ENCODE measurements at places on chromosomes 13 and 19.

- DNase-seq = no peak
These were observed 364.3 kb downstream of the KCNRG start for GRCh38 chr13:50379584-50379983.

DNA sequence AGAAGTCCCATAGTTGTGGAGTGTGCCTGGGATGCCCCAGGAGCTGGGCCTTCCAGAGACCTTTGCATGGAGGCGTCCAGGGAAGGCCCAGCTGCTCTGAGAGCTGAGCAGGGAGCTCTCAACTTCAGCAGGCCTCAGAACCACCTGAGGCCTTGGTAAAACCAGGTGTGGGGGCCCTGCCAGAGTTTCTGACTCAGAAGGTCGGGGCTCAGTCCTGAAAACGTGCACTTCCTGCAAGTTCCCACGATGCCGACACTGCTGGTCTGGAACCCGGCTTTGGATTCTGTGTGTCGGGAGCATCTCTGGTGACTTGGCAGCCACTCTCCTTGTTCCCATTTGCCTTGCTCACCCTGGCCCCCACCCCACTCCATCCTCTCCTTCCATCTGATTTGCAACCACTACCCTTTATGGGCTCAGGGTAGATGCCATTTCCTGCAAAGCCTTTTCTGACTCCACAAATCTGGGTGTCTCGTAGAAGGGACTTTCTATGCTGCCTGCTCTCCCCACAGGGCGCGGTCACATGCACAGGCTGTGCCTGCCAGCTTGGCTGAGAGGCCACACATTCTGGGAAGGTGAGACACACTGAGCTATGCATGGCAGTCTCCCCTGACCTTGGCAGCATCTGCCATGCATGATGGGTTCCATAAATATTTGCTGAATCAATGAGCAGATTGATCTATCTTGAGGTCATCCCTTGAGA is 244.7 kb downstream of the COL4A1 start:
- DNase-seq = no peak

DNA sequence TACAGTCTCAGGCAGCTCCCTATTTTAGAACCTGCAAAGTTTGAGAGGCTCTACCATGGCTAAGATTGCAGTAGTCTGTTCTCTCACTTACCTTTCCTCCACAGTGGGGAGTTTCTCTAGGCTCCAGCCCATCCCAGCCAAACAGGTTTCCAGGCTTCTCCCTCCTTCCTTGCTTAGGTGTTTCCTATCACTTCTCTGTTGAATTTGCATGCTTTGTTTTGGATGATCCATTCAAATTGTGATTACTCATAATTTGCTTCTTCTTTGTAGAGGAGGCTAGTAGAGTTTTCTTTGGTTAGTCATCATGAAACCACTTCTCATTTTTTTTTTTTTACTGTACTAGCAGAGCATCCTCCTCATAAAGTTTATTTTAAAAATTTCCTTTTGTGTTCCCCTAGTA is 1242.2 kb upstream of the MIR17HG start:
- DNase-seq = no peak

DNA sequence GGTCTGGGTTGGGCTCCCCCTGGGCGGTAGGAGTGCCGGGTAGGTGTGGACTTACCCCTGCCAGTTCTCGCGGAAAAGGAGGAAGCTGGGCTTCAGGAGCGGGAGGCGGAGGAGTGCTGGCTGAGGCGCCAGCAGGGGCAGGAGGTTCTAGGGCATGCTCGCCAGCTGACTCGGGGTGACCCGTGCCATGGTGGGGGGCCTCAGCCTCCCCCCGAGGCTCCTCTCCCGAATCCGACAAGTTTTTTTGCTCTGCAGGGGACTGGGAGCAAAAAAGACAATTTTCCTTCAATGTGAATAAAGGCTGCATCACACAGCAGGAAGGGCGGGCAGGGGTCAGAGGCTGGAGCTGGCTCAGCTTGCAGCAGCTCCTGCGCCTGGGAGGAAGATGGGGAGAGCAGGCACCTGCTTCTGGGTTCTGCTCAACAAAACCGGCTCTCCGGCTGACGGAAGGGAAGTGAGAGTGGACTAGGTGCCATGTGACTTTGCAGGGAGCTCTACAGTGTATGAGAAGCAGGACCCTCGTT is 26.5 kb downstream of the RANBP3 start:
- no peak for DNase-seq

DNA sequence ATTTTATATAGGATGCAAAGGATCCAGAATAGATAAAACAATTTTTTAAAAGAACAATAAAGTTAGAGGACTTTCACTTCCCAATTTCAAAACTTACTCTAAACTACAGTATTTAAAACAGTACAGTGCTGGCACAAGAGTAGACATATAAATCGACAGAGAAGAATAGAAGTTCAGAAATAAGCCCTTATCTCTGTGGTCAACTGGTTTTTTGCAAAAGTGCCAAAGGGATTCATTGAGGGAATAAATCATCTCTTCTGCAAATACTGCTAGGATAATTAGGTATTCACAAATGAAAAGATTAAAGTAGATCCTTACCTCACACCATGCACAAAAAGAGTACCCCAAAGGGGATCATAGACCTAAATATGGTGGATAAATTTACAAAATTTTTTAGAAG is 431.0 kb upstream of the HTR2A start:
- no peak for DNase-seq

GRCh38 chr13:87570669-87571068 is 100.5 kb upstream of the SLITRK5 start:
- DNase-seq = no peak

GRCh38 chr19:8336660-8337059 is 6.4 kb downstream of the KANK3 start:
- DNase-seq = no peak

GRCh38 chr13:102770435-102770834 is 3.2 kb downstream of the TEX30 start:
- no peak for DNase-seq

DNA sequence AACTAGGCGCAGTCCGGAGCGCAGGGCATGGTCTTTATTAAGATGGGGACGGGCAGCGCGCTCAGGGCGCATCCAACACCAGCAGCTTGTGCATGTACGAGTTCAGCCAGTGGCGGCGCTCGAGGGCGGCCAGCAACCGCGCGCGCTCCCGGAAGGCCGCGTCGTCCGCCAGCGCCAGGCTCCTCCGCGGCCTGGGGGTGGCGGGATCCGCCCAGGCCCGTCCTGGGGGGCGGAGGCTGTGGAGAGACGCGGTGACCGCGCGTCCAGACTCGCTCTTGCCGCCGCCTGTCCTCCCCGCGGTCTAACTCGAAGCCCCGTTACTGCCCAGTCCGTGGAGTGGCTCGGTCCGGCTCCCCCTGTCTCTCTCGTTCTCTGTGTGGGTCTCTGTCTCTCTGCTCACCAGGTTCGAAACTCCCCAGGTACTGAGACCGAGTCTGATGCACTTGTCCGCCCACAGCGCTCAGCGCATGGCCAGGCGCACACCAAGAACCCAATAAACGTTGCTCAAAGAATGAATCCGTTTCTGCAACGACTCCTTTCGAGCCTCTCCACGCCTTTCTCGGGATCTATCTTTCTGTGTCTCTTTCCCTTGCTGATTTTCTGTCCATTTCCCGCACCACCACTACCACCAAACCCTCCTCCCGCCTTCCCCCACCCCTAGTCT is 702 bp downstream of the PTH2 start:
- no peak for DNase-seq

- no peak for DNase-seq
These were observed 73.7 kb upstream of the TSC22D1 start for GRCh38 chr13:44649834-44650233.

DNA sequence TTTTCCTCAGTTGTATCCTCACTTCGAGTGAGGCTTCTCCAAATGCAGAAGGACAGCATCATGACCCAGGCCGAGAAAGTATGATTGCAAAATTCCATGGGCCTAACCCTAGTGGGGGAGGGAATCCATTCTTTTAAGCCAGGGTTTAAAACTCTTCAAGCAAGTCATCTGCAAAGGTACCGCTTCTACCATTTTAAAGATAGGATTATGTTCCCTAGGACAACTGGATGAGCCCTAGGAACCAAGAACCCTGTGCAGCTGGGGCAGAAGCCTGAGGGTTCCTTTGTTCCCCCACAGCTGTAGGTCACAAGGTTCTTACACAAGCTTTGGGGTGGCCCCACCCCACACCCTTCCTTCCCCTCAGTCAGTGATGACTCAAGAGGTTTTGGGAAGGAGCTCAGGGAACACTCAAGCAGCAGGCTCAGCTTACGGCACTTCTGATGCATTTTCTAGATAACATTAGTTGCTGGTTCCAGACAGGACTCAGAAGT is 13.5 kb downstream of the ARL11 start:
- no peak for DNase-seq

DNA sequence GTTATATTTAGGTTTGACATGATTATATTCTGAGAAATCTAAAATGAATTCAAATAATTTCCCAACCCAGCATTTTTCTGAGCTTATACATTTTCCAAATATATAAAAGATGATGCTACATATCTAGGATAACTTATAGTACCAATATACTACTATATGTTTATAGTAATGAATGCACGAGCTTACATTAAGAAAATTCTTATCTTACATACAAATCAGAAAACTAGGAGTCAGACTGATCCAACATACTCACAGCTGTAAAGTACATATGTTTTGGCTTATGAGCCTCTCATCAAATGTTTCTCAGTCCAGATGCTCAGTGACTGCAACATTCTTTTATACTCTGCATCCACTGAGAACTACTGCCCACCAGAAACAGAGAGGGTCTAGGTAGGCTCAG is 491.3 kb upstream of the KLF12 start:
- no peak for DNase-seq

GRCh38 chr19:44820648-44821609 is 12.0 kb downstream of the BCAM start:
- DNase-seq = no peak

DNA sequence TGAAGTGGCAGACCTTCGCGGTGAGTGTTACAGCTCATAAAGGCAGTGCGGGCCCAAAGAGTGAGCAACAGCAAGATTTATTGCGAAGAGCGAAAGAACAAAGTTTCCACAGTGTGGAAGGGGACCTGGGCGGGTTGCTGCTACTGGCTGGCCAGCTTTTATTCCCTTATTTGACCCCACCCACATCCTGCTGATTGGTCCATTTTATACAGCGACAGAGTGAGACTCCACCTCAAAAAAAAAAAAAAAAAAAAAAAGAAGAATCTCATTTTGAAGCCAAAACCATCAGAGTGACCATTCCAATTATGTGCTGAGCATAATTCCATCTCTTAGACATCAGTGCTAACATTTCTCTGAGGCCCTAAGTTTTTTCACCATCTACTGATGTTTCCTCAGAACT is 1.9 kb upstream of the ZNF552 start:
- DNase-seq = no peak

DNA sequence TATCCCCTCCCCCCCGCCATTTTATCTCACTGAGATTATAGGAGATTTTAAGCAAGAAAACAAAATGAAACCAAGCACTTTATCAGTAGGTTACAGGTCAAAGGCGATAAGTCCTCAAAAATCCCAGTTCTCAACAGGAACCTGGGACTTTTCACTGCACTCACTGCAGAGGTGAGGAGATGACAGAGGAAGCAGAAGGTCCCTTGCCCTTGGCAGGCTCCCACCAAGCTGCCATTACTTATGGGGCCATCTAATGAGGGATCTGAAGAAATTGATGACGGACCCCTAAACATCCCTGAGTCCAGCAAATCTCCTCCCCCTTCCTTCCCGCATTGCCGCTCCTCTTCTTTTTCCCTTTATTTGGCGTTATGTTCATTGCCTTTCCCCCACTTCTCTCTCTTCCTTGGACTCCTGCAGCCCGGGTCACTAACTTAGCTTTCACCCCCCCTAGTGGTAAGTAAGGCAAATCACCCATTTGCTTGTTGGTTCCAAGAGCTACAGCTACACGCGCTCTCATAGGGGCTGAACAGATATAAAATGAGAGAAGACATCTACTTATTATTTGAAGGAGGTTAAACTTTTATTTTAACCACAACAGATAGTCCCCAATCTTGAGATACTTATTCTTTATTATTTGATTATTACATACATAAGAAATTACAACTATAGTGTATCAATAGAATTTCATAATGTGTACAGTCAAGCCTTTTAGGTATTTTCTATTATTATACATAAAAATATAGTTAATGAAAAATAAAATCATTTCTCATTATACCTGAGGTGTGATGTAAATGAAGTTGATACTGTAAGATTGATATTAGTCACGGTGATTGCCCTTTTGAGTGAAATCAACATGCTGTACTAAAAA is 52.0 kb upstream of the ARGLU1 start:
- peak; percentile 12 for DNase-seq

All from SW 1271 (cell line).